Right atrium auricular region (tissue), 2 donors: ENCODE measurements at places on chromosomes 3 and 15.
A peak's percentile ranks its signal among the peaks of the same experiment; 100 is the strongest.

DNA sequence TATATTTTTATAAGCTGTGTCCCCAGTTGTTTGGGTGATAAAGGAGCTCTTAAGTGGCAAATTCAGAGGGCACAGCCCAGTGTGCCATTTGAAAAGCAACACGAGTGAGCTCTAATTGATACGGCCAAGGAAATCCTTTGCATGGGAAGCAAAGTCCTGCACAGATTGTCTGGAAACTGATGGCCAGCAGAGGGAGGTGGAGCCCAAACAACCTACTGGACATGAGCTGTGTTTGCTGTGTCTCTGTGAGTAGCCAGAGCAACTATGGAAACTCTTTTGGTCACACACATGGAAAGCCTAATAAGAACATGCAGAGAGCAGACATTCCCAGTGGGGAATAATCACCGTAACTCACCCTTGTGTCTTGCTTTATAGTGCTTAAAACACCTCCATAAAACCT lies 24.4 kb downstream of the ONECUT1 start:
- no peaks in the 10 kb centered on the region for H3K4me1 ChIP-seq
- H3K27ac ChIP-seq = no peak overlapping the region
- H3K36me3 ChIP-seq = no peaks in the 10 kb centered on the region
- DNase-seq = no peak
- H3K4me3 ChIP-seq = no peak overlapping the region

GRCh38 chr3:157639756-157640426 lies 136.7 kb upstream of the VEPH1 start:
- no peaks in the 10 kb centered on the region for H3K36me3 ChIP-seq
- DNase-seq = no peak
- H3K4me1 ChIP-seq = no peaks in the 10 kb centered on the region
- no peak overlapping the region for H3K27ac ChIP-seq
- no peaks in the 10 kb centered on the region for H3K27me3 ChIP-seq

GRCh38 chr3:152071924-152072323 lies 196.8 kb upstream of the MBNL1 start:
- H3K27ac ChIP-seq = no peak overlapping the region
- H3K4me3 ChIP-seq = no peak overlapping the region
- H3K4me1 ChIP-seq = no peaks in the 10 kb centered on the region
- H3K27me3 ChIP-seq = no peaks in the 10 kb centered on the region

DNA sequence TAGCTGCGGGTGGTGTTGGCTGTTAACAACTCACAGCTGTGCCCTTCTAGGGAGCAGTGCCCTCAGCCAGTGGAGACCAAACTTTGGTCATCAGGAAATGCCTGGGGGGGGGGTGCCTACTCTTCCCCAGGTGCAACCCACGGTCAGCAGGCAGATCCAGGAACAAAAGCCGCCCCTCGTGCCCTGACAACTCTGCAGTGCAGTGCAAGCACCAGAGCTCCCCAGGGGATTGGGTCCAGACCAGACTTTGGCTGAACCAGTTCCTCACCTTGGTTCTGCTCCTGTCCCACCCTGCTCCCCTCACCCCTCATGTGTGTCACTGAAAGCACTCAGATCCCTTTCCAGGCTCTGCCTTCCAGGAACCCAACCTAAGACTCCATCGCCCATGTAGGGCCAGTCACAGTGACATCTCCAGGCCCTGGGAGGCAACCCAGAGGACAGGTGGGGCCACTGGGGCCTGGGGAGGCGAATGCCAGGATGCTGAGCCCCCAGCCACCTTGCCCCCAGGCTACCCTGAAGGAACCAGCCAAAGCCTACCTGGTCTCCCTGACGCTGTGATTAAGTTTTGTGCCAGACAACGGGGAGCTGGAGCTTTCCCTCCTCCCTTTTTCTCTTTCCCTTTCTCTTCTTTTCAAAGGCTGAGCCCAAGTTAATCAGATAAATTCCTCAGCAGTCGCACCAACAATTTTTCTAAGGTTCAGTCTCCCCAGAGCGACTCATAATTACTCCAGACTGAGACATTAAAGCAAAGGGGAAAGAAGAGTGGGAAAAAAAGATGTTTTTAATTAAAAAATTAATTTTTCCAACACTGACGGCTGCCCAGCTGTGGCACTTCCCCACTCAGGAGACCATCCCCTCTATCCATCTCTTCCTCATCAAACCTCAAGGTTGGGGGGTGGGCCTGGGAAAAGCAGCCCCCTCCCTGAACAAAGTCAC lies 207.5 kb upstream of the LINGO1 start:
- no peaks in the 10 kb centered on the region for H3K36me3 ChIP-seq
- no peak overlapping the region for H3K27ac ChIP-seq
- no peaks in the 10 kb centered on the region for H3K27me3 ChIP-seq
- no peak for DNase-seq
- H3K4me1 ChIP-seq = no peaks in the 10 kb centered on the region
- H3K4me3 ChIP-seq = no peak overlapping the region

DNA sequence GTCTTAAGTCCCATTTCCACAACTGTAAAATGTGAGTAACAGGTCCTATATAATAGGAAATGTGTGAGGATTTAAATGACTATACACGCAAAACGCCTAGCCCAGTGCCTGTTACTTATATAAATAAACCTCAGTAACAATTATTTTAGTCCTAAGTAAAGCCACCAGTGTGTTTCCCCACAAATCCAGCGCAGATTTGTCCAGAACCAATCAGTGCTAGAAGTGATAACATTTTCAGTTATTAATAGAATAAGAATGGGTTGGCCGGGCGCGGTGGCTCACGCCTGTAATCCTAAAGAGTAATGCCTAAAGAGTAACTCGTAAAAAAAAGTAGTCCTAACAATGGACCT lies 561 bp downstream of the RPAP1 start:
- peak overlapping the region; percentile 76 for H3K27ac ChIP-seq
- DNase-seq = no peak
- H3K27me3 ChIP-seq = no peaks in the 10 kb centered on the region
- H3K36me3 ChIP-seq = no peaks in the 10 kb centered on the region

- no peaks in the 10 kb centered on the region for H3K4me1 ChIP-seq
- no peak overlapping the region for H3K4me3 ChIP-seq
- H3K36me3 ChIP-seq = no peaks in the 10 kb centered on the region
- no peaks in the 10 kb centered on the region for H3K27me3 ChIP-seq
Observed at GRCh38 chr15:87712211-87712610, 544.3 kb downstream of the NTRK3 start.

- H3K4me1 ChIP-seq = no peaks in the 10 kb centered on the region
- H3K27ac ChIP-seq = no peak overlapping the region
- H3K27me3 ChIP-seq = no peaks in the 10 kb centered on the region
- no peak overlapping the region for H3K4me3 ChIP-seq
Observed at GRCh38 chr3:161489395-161489794, 7.2 kb upstream of the OTOL1 start.

- H3K27me3 ChIP-seq = no peaks in the 10 kb centered on the region
- H3K36me3 ChIP-seq = peaks cover 72% of the 10 kb centered on the region
- H3K4me3 ChIP-seq = no peak overlapping the region
- no peaks in the 10 kb centered on the region for H3K4me1 ChIP-seq
Observed at GRCh38 chr15:65451989-65452388, 29.2 kb upstream of the IGDCC4 start.

- H3K4me3 ChIP-seq = peak overlapping the region; percentile 88
- H3K4me1 ChIP-seq = no peaks in the 10 kb centered on the region
- peaks cover 26% of the 10 kb centered on the region for H3K36me3 ChIP-seq
- DNase-seq = peak; percentile 73
Observed at GRCh38 chr3:129439226-129439816, 427 bp downstream of the MBD4 start.

GRCh38 chr3:196378146-196378841 lies 40.1 kb upstream of the TM4SF19 start:
- H3K27ac ChIP-seq = no peak overlapping the region
- no peak for DNase-seq
- no peaks in the 10 kb centered on the region for H3K4me1 ChIP-seq
- no peaks in the 10 kb centered on the region for H3K27me3 ChIP-seq
- no peak overlapping the region for H3K4me3 ChIP-seq

DNA sequence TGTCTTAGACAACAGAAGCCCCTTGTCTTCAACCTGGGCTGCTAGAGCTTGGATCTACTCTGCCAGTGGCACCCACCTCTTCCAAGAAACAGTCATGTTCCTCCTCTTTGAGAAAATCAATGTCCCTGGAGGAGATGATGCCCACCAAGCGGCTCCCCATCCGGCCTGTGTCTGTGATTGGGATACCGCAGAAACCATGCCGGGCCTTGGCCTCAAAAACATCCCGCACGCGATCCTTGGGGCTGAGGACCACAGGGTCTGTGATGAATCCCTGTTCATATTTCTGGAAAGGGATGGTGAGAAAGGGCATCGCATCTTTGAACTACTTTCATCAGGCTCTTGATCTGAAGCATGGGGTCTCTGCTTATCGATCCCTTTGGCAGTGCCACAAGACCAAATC lies 1.6 kb downstream of the IMPDH2 start:
- peaks cover 67% of the 10 kb centered on the region for H3K36me3 ChIP-seq
- H3K4me3 ChIP-seq = no peak overlapping the region
- no peaks in the 10 kb centered on the region for H3K27me3 ChIP-seq
- no peak for DNase-seq

DNA sequence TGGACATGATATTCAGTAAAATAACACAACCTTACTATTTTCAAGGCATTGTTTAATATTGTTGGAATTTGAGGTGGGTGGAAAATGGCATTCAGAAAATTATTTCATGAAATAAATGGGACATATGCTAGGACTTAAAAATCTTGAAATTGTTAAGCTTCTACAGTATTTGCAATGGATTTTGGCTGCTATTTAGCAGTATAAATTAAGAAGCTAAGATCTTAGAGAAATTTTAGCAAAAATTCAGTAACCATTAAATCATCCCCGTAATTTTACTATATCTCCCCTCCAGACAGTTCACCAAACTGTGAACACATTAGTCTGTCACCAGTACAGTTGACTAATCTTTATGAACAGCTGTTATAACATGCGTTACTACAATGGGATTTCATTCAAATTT lies 8.2 kb downstream of the DIPK2A start:
- DNase-seq = no peak
- no peaks in the 10 kb centered on the region for H3K36me3 ChIP-seq
- peaks cover 28% of the 10 kb centered on the region for H3K4me1 ChIP-seq
- no peaks in the 10 kb centered on the region for H3K27me3 ChIP-seq
- H3K27ac ChIP-seq = no peak overlapping the region

GRCh38 chr3:124981472-124981871 lies 46.9 kb upstream of the MUC13 start:
- peaks cover 35% of the 10 kb centered on the region for H3K36me3 ChIP-seq
- no peak for DNase-seq
- H3K27ac ChIP-seq = no peak overlapping the region
- no peaks in the 10 kb centered on the region for H3K27me3 ChIP-seq
- H3K4me1 ChIP-seq = peaks cover 33% of the 10 kb centered on the region

DNA sequence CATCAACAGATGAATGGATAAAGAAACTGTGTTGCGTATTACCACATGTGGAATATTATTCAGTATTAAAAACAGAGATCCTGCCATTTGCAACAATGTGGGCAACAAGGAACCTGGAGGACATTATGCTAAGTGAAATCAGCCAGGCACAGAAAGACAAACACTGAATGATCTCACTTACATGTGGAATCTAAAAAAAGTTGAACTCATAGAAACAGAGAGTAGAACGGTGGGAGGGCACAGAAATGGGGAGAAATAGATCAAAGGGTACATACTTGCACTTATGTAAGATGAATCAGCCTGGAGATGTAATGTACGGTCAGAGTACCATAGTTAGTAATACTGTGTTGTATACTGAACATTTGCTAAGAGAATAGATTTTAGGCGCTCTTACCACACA lies 29.8 kb upstream of the MUC13 start:
- no peak overlapping the region for H3K27ac ChIP-seq
- no peak overlapping the region for H3K4me3 ChIP-seq
- no peak for DNase-seq
- H3K36me3 ChIP-seq = peaks cover 15% of the 10 kb centered on the region
- no peaks in the 10 kb centered on the region for H3K4me1 ChIP-seq

DNA sequence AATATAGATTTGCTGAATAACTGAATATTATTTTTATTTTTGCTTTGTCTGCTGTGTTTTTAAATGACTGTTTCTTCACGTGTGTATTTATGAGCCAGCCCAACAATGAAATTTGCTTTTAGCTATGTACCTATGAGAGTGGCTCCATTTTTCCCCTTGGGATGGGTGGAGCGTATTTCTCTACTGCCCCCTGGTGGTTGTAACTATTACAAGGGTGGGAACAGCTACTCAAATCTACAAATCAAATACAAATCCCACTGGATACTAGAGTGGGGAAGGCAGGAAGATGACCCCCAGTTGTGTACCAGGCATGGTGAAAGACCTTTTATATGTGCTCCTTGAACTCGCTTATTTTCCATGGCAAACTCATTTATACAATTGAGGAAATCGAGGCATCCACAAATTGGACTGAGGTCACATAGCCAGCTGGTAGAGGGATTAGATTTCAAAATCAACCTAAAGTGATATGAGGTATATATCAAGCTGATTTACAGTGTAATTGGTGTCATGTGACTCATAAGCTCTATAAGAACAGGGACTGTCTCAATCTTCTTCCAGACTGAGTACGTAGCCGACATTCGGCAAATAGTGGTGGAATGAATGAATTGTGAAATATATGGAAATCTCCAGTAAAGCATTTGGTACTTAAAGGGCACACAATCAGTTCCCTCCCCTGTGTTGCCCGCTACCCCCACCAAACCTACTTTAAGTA lies 69.5 kb upstream of the VEPH1 start:
- no peak for DNase-seq
- no peaks in the 10 kb centered on the region for H3K4me1 ChIP-seq
- no peaks in the 10 kb centered on the region for H3K36me3 ChIP-seq
- H3K27me3 ChIP-seq = no peaks in the 10 kb centered on the region
- H3K4me3 ChIP-seq = no peak overlapping the region

DNA sequence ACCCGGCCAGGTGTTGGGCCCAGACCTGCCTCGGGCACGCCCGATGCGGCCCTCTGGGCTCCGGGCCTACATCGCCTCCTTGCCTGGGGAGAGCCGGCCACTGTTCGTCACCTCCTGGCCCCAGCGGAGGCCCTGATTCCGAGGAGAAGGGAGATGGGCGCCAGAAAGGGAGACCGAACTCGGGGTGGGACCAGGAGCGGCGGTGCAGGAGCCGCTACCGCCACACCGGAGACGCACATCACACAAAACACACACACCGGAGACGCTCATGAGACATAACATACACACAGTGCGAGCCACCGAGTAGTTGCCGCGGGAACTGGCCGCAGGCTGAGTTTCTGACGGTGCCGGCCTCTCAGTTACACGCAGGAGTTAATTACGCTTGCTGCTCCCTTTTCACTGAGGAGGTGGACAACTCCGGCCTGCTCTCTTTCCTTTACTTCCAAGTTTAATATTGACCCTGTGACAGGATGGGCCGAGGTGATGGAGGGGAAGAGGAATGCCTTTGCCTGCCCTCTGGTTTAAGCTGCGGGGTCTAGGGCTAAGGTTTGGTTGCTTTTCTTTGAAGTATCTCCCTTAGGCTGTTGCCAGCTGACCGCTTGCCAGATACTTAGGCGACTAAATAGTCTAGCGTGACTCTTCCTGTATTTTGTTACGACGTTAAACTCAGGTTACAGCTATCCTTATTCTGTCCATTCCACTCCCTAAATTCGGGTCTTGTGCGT lies 570 bp downstream of the PCNP start:
- peak overlapping the region; percentile 97 for H3K4me3 ChIP-seq
- peak; percentile 69 for DNase-seq
- H3K36me3 ChIP-seq = peaks cover 7% of the 10 kb centered on the region
- H3K27ac ChIP-seq = peak overlapping the region; percentile 98

- no peaks in the 10 kb centered on the region for H3K27me3 ChIP-seq
- DNase-seq = no peak
- no peak overlapping the region for H3K4me3 ChIP-seq
Observed at GRCh38 chr15:35244227-35244626, 159.1 kb upstream of the NANOGP8 start.

- no peak overlapping the region for H3K4me3 ChIP-seq
- no peaks in the 10 kb centered on the region for H3K27me3 ChIP-seq
- H3K4me1 ChIP-seq = no peaks in the 10 kb centered on the region
- H3K27ac ChIP-seq = no peak overlapping the region
Observed at GRCh38 chr3:156188757-156189156, 68.4 kb downstream of the KCNAB1 start.
